ENCODE measurements at places on chromosomes 4 and X. TPM values are rescaled to one million over a fixed set of nuclear protein-coding genes. Genes with fewer than 3 reads are reported as not detected.
A peak's percentile ranks its signal among the peaks of the same experiment; 100 is the strongest.

DNA sequence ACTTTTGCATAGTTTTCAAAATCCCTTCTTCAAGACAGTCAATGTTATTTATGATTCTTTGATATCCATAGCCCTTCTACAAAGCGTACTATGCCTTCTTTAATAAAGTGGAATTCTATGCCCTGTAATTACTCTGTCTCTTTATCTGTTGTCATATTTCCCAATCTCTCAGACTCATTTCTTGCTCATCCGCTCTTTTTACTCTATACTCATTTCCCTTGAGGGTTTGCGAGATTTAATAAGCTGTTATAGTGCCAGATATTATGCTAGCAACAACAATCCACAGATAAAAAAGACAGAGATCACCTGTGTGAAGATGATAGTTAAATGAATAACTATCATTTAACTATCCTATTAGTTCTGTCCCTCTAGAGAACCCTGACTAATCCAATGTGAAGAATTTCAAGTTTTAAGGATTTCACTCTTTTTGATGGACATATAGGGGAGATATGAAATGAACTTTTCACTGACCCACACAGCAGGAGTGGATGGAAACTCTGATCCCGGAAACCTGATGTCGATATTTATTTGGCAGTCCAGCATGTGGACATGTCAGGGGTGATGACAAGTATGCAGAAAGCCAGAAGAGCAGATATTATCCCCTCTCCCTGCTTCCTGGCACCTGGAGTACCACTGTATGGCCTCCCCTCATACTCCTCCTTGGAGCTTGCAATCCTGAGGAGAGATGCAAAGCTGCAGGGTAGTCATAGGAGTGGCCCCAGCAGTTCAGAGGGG lies 49.7 kb downstream of the TMEM156 start:
- no peak for DNase-seq

Gene NHS
- total RNA-seq: 0.90 TPM

DNA sequence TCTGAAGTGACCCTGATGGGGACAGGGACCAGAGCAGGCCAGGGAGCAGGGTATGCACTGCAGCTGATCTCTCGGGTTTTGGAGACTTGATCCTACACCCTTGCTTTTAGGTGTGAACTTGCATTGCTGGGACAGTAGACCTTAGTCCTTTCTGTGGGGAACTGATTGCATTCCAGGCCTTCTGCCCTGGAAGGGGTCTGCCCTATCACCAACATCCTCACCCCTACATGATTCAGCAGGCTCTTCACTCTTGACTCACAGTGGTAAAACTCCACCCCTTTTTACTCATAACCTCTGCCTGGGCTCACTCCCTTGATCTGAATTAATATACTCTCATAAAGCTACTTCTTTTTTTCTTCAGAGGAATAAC lies 6.6 kb upstream of the DDX60L start:
- DNase-seq: peak; percentile 82

DNA sequence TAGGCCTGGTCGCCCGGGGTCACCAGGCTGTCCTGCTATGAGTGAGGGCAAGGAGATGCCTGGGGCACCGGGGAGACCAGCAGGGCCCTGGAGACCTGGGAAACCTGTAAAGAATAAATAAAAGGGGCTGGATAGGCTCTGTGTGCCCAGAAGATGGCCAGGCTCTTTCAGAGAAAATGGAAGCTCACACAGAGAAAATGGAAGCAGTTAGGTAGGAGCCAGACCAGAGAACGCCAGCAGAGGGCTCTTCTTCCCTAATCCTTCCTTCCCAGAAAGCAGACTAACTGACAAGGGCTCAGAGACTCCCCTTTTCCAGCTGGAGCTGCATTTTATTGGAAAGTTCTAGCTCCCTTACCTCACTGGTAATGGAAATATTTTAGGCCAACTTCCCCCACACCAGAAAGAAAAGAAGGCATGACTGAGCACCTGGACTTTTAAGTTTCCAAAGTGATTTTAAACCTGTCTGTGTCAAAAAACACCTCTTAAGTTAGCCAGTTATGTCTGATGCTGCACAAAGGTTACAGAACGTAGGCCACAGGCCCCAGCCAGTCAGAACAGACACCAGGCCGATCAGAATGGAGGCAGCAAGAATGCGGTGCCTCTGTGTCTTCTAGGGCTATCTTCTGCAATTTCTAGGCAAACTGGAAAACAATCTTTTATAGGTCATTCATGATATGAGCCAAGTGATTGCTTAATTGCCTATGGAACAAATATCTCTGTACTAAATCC lies 74.0 kb downstream of the ATG4A start:
- DNase-seq: peak; percentile 51

GRCh38 chr4:141169391-141169790 lies 36.1 kb upstream of the RNF150 start:
- no peak for DNase-seq

Gene FGFR3
- total RNA-seq: 0.28 TPM

Gene TENM3
- total RNA-seq: 173 TPM

Gene GPR78
- under 0.01 TPM for total RNA-seq

Gene ZNF182
- 3.0 TPM for total RNA-seq

Gene RPS6KA3
- 51.1 TPM for total RNA-seq

DNA sequence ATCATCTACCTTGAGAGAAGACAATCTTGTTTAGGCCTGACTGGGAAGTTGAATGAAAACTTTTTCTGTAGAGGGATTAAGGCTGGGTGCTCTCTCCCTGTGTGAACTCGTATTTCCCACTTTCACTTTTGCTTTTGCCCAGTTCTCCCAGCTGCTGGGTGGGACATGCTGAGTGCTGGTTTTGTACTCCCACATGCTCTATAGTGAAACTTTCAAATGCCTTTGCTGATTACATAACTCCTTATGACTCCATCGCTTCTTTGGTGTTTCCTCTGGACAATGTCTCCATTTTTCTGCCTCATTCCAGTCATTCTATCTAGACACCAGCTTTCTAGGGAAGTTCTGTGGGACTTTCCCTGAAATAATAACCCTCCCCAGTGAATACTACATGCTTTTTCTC lies 100.5 kb downstream of the CLNK start:
- DNase-seq: peak; percentile 87

Gene ADAM29
- total RNA-seq: not detected

DNA sequence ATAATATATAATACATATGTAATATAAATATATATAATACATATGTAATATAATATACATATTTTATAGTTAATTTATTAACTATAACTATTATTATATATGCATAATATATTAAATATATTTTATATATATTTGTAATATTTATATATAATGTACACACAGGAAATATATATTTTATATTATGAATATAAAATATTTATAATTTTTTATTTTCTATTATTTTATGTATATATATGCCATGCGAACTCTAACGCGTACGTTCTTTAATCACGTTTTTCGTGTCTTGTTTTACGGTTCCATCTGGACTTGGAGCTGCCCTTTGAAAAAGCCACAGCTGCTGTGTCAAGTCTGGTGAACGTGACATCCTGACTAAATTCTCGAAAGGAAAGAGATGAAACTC lies 332.1 kb downstream of the ASMT start:
- no peak for DNase-seq

DNA sequence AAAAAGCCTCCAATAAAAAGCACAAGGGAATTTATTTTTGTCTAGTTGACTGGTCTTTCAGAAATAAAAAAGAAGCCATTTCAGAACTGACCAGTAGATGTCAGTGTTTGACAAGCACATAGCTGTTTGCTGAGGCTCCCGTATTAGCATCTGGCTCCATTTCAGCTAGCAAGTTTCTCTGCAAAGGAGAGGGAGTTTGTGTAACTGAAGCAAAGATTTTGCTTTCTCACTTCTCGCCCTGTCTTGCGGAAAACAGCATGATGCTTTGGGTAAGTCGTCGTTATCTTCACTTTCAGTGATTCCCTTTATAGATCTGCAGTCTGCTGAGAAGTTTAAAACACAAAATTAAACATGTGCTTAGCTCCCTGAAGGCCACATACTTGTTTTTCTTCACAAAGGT lies 85.5 kb downstream of the CT47B1 start:
- DNase-seq: peak; percentile 71

DNA sequence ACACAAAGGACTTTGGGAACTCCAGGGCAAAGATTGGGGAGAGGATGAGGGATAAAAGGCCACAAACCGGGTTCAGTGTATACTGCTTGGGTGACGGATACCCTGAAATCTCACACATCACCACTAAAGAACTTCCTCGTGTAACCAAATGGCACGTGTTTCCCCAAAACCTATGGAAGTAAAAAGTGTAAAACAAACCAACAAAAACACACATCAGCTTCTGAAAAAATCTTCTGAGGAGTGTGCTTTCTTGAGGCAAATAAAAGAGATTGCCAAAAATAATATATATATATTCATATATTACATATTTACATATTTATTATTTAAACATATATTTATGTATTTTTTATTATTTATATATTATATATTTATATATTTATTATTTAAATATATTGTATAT lies 3.9 kb downstream of the P2RY8 start:
- DNase-seq: no peak

Gene CTAG2
- total RNA-seq: 27.1 TPM

- no peak for DNase-seq
Measured at GRCh38 chrX:24805201-24805600, 111.5 kb downstream of the POLA1 start.

DNA sequence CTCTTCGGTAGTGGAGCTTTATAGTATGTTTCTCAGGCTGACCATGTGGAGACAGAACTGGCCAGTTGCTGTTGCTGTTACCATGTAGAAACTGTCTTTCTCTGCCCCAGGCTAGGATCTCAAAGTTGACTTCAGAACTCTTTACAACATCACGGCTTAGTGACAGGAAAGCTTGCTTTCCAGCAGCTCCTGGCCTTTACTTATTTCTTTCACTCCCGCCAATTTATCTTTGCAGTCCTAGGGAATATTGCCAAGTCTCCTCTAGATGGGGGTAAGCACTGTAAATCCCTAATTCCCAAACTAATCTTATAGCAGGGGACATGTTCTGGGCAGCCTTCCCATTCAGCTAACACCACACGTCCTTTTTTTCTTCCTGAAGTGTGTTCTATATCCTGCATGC lies 631.6 kb downstream of the SPRY1 start:
- DNase-seq: peak; percentile 7

Gene IRS4
- total RNA-seq: not detected

Gene DCX
- not detected for total RNA-seq

DNA sequence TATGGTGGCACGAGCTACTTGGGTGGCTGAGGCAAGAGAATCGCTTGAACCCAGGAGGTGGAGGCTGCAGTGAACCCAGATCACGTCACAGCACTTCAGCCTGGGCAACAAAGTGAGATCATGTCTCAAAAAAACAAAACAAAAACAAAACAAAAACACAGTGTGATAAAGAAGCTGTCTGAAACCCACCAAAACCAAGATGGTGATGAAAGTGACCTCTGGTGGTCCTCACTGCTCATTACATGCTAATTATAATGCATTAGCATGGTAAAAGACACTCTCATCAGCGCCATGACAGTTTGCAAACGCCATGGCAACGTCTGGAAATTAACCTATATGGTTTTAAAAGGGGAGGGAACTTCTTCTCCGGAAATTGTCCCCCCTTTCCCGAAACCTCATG lies 29.4 kb upstream of the OPHN1 start:
- peak; percentile 47 for DNase-seq

DNA sequence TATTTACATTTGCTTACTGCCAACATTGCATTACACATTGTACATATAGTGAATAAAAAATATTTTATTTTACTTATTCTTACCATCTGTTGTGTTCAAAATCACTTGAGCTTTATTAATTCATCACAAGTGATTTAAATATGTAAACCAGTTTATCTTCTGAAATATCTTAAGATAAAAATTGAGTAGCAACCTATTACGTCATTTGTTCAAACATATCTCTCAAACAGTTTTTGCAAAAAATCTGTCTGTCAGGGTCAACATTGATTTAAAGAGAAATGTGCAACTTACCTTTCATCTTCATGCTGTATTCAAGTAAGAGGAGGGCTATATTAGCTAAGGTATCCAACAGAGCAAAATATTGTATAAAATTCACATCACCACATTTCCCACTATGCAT lies 610.1 kb downstream of the PCDH19 start:
- DNase-seq: no peak

Gene SOX3
- not detected for total RNA-seq

DNA sequence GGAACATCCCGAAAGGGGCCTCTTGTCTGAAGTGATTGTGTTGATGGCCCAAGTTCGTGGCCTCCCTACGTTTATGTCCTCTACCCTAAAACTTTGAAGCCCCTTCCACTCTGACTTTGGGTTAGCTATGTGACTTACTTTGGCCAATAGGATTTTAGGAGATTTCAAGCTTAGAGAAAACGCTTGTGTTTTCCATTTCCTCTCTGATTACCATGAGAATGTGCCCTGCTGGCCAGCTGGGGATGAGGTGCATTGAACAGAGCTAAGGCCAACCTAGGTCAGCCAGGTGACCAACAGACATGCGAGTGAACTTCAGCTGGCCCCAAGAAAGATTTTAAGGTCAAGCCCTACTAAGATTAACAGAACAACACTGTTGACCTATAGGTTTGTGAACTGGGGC lies 82.4 kb downstream of the SLC2A9 start:
- no peak for DNase-seq

Data from IMR-90 (cell line).